ENCODE measurements at places on chromosomes 6 and 20. TPM values are rescaled to one million over a fixed set of nuclear protein-coding genes. Genes with fewer than 3 reads are reported as not detected.

IL17A gene
- total RNA-seq = not detected

PXMP4 gene
- 10.8 TPM for total RNA-seq

TPD52L1 gene
- 65.3 TPM for total RNA-seq

SNHG17 gene
- total RNA-seq = 23.8 TPM

COL11A2 gene
- 8.9 TPM for total RNA-seq

- DNase-seq = no peak
Observed at GRCh38 chr6:100126790-100127484, 132.9 kb upstream of the MCHR2 start.

DNA sequence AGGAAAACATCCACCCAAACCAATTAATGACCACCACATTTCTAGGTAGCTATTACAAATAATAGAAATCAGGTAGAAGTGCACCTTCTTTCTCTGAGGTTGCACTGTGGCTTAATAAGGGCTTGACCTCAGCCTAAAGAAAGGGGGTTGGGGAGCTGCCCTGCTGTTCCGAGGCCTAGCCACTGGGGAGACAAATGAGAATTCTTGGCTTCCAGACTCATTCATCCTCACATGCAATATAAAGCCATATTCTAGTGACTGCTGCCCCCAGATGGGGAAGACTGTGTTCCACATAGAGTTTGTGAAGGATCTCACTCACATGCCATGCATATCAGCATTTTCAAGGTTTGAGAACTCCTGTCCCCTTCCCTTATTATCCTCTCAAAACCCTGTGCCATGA is 22.9 kb downstream of the SAYSD1 start:
- DNase-seq = no peak

DNA sequence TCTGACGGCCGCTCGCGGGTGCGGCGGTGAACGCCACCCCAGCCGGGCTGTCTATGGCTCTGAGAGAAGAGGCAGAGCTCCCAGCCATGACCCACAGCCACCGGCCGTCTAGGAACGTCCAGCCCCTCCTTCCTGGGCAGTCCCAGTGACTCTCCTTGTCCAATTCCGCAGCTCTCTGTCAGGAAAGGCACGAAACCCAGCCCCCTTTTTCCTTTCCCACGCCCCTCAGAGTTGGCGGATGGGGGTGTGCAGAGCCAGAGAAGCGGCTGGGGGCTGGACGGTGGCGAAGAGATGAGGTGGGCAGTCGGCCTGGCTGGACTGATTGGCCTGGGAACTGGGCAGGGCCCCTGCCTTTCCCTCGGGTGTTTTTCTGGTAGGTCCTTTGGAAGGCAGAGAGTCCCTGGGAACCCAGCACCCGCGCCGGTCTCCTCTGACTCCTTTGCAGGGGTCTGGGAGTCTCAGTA is 1.5 kb downstream of the EBF4 start:
- DNase-seq = no peak

DNA sequence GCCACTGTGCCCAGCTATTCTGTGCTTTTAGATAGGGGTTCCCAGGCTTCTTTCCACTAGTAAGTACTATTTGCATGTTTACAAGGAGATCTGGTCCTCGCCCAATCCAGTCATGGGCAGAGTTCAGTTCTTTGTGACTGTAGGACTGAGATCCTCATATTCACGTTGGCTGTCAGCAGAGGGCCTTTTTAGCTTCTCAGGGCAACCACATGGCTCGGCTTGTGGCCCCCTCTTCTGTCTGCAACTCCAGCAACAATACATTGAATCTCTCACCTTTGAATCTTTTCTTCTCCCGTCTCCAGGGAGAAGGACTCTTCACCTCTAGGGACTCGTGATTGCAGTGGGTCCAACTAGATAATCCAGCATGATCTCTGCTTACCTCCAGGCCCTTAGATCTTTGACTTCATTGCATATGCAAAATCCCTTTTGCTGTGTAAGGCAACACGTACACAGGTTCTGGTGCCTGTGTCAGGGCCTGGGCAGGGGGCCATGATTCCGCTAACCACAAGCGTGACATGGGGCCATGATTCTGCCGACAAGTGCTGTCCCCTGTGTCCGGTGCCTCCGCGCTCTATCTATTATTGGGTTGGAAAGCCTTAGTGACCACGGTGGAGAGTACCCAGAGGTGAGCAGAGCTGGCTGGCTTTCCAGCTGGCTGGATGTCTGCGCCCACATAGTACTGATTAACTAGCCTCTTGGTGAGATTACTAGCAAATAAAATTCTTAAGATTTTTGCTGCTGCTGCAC is 5.1 kb downstream of the CCR6 start:
- DNase-seq = no peak

- DNase-seq = no peak
Observed at GRCh38 chr6:157410045-157410444, 29.1 kb downstream of the ZDHHC14 start.

DNA sequence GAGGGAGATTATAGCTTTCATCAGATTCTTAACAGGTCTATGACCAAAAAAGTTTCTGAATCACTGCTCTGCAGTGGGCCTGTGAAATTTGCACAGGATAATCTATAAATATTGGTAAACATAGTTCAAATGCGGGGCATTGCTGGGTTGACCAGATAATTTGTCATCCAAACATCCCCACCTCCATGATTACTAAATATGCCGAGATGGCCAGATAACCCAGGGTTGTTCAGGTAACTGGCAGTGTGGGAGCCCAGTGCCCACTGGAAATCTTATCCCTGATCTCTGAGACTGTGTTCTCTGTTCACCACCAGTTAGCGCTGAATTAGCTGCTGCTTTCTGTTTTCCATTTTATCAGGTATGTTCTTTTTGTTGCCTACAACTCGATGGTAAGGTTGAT is 21.4 kb downstream of the PTK7 start:
- DNase-seq = no peak

DNA sequence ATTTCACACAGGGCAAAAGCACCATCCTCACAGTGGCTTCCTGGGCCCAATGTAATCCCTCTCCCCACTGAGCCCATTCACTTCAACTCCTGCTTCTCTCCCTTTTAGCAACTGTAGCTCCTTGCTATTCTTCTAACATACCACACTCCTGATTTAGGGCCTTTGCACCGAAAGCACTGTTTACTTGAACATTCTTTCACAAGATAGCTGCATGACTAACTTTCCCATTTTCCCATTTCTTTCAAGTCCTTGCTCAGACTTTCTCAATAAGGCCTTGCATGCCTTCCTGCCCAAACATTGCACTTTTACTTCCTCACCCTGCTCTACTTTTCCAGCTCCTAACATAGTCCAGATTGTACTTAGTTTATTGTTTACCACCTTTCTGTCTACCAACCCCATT is 73.0 kb downstream of the SHPRH start:
- DNase-seq = no peak

- no peak for DNase-seq
Observed at GRCh38 chr6:38555606-38556005, 84.1 kb downstream of the BTBD9 start.

- no peak for DNase-seq
Observed at GRCh38 chr20:37892001-37892400, 10.9 kb upstream of the VSTM2L start.

DNA sequence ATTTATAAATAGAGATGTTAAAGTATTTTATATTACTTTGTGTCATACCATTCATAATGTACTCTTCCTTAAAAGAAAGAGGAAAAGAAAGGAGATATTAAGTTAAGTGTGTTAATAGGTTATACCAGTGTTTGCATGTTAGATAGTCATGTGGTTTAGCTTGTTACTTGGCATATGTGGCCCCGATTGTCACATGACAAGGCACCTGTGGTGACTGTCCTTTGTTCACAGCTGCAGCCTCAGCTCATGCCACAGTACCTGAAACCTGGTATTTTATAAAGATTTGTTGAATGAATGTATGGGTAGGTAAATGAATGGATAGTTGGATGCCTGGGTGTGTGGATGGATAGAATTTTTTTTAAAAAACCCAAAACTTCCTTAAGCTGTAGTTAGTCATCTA is 306.1 kb upstream of the FLRT3 start:
- no peak for DNase-seq

GRCh38 chr20:1299522-1299921 is 29.4 kb downstream of the SDCBP2 start:
- no peak for DNase-seq

- peak; percentile 77 for DNase-seq
Observed at GRCh38 chr6:32244946-32245398, 21.1 kb upstream of the NOTCH4 start.
